ENCODE measurements at places on chromosomes 5 and 9.

GRCh38 chr5:112203229-112203628, 215.8 kb downstream of the EPB41L4A start:
- DNase-seq, result no peak

DNA sequence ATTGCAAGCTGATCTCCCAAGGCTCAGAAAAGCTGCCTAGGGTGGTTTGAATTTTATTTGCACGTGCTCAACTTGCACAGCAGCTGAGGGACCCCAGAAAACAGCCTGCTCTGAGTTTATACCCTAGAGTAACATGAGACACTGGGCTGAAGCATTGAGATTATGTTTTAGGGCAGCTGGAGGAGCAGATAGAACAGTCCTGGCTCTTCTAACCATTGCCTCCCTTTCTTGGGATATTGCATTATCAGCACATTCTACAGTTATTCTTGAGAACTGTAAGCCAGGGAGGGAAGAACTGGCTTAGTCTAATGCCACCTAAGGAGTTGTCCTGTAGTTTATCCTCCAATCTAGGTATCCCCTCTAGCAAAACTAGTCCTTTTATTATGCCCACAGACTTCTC, 10.3 kb downstream of the SMC2 start:
- DNase-seq, result no peak

DNA sequence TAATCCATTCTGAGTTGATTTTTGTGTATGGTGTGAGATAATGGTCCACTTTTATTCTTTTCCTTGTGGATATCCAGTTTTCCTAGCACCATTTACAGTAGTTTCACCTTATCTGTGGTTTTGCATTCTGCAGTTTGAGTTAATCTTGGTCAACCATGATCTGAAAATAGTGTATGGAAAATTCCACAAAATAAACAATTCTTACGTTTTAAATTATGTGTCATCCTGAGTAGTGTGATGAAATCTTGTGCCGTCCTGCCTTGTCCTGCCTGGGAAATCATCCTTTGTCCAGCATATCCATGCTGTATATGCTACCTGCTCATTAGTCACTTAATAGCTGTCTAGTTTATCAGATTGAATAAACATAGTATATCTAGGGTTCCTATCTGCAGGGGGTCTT, 42.1 kb downstream of the CDC42SE2 start:
- no peak for DNase-seq

GRCh38 chr5:3429962-3430361, 165.7 kb upstream of the IRX1 start:
- DNase-seq, result no peak
